Purkinje cell (primary cell): ENCODE measurements at places on chromosomes 7 and 10. TPM values are rescaled to one million over a fixed set of nuclear protein-coding genes. Genes with fewer than 3 reads are reported as not detected.

Gene LIPN
- polyA plus RNA-seq, result not detected in 2 replicates

Gene MYO3A
- polyA plus RNA-seq, result not detected in 2 replicates

Gene EFCAB10
- 1.3 and 4.4 TPM in 2 replicates for polyA plus RNA-seq

Gene SRRM3
- 4.1 and 7.0 TPM in 2 replicates for polyA plus RNA-seq

Gene TMEM184A
- not detected in 2 replicates for polyA plus RNA-seq

Gene ARHGAP19
- polyA plus RNA-seq, result 0.27 and 2.8 TPM in 2 replicates

Gene CYP3A4
- polyA plus RNA-seq, result not detected in 2 replicates

Gene NPSR1
- not detected in 2 replicates for polyA plus RNA-seq

Gene FRAT1
- polyA plus RNA-seq, result 0.56 and 0.64 TPM in 2 replicates

Gene SRI
- polyA plus RNA-seq, result 158 and 175 TPM in 2 replicates

Gene MCM10
- polyA plus RNA-seq, result 0.12 TPM in 1 of 2 replicates, not detected in the other

Gene C10orf71
- not detected in 2 replicates for polyA plus RNA-seq

Gene PDE1C
- 31.3 and 39.5 TPM in 2 replicates for polyA plus RNA-seq

Gene CNTNAP2
- 21.3 and 33.0 TPM in 2 replicates for polyA plus RNA-seq

Gene GPRIN2
- polyA plus RNA-seq, result not detected in 2 replicates

Gene NSMCE4A
- polyA plus RNA-seq, result 9.7 and 12.9 TPM in 2 replicates

Gene CDK13
- polyA plus RNA-seq, result 22.1 and 28.2 TPM in 2 replicates

Gene UNCX
- polyA plus RNA-seq, result 0.12 TPM in 1 of 2 replicates, not detected in the other

Gene CFAP58
- polyA plus RNA-seq, result 0.23 and 0.57 TPM in 2 replicates

Gene CNPY1
- polyA plus RNA-seq, result 3.8 and 13.5 TPM in 2 replicates

Gene KIAA1549
- polyA plus RNA-seq, result 1.0 TPM in 1 of 2 replicates, not detected in the other

Gene CELF2
- polyA plus RNA-seq, result 160 and 185 TPM in 2 replicates

Gene USP54
- 4.4 and 7.7 TPM in 2 replicates for polyA plus RNA-seq

Gene CFAP70
- 2.9 and 6.3 TPM in 2 replicates for polyA plus RNA-seq

Gene CPEB3
- 22.4 and 23.4 TPM in 2 replicates for polyA plus RNA-seq

Gene CACNB2
- 102 and 134 TPM in 2 replicates for polyA plus RNA-seq

Gene SEMA3C
- polyA plus RNA-seq, result 0.22 and 1.4 TPM in 2 replicates

Gene CRPPA
- 7.4 and 12.9 TPM in 2 replicates for polyA plus RNA-seq

Gene MYOZ1
- not detected in 2 replicates for polyA plus RNA-seq

Gene SEPHS1
- polyA plus RNA-seq, result 11.4 and 13.6 TPM in 2 replicates

Gene ITIH5
- polyA plus RNA-seq, result 0.70 TPM in 1 of 2 replicates, not detected in the other

Gene MRLN
- 5.6 and 25.2 TPM in 2 replicates for polyA plus RNA-seq

Gene CALD1
- 14.3 and 16.2 TPM in 2 replicates for polyA plus RNA-seq

Gene PNLIPRP2
- polyA plus RNA-seq, result not detected in 2 replicates

Gene NEURL1
- polyA plus RNA-seq, result 0.63 and 1.5 TPM in 2 replicates

Gene ANK3
- polyA plus RNA-seq, result 53.4 and 91.5 TPM in 2 replicates

Gene HMX2
- not detected in 2 replicates for polyA plus RNA-seq

Gene HOXA3
- not detected in 2 replicates for polyA plus RNA-seq

Gene CRCP
- polyA plus RNA-seq, result 8.8 and 30.0 TPM in 2 replicates

Gene TBRG4
- 16.6 and 18.6 TPM in 2 replicates for polyA plus RNA-seq

Gene RFC2
- polyA plus RNA-seq, result 5.2 and 6.8 TPM in 2 replicates

Gene ZNF282
- polyA plus RNA-seq, result 0.98 and 1.2 TPM in 2 replicates

Gene OR2A7
- polyA plus RNA-seq, result not detected in 2 replicates

Gene MRM2
- polyA plus RNA-seq, result 13.9 and 16.0 TPM in 2 replicates

Gene SKAP2
- 4.1 and 9.0 TPM in 2 replicates for polyA plus RNA-seq

Gene HECW1
- polyA plus RNA-seq, result 9.0 and 12.2 TPM in 2 replicates

Gene VWDE
- 2.6 and 7.3 TPM in 2 replicates for polyA plus RNA-seq

Gene FKBP6
- polyA plus RNA-seq, result not detected in 2 replicates

Gene PBLD
- polyA plus RNA-seq, result 4.4 and 11.4 TPM in 2 replicates

Gene LMOD2
- polyA plus RNA-seq, result not detected in 2 replicates

Gene MYPN
- polyA plus RNA-seq, result 0.73 and 1.8 TPM in 2 replicates

Gene PLAU
- polyA plus RNA-seq, result not detected in 2 replicates

Gene GNGT1
- not detected in 2 replicates for polyA plus RNA-seq

Gene ASZ1
- polyA plus RNA-seq, result not detected in 2 replicates

Gene CALML5
- not detected in 2 replicates for polyA plus RNA-seq
